ENCODE measurements at places on chromosomes 3 and 15.

- DNase-seq, result peak; percentile 11
Observed at GRCh38 chr15:67090297-67091070, 25.1 kb downstream of the SMAD3 start.

DNA sequence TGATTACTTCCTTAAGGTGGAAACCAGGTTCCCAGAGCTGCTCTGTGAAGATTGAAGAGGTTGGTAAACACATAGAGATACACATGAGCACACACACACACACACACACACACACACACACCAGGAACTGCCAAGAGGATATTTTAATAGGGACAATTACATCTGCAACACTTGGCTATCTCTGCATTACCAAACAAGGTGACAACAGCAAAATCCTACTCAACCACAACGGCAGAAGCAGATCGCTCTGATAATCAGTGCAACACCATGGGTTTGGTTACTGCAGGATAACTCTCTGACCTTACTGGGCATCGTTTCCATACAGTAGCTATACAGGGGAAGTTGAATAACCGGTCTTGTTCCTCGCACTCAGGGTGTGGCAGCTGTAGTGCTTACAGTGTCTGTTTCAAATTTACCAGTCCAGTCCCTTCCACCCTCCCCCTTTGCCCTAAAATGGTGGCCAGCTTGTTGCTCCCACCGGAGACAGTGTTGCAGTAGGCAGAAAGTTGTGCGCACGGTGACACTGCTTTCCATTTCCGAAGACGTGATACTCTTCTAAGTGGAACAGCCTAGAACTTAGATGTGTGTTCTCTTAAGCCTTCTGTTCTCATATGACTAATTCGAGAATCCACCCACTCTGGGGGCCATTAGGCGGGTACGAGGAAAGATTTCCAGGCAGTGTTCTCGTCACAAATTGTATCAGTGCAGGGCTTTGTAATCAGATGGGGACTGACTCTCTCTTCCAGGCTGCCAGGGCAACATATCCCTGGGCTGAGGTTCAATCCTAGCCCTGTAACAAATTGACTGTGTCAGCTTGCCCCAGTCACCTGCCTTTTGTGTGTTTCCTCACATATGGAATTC is 176.2 kb downstream of the P3H2 start:
- no peak for DNase-seq

- DNase-seq, result no peak
Observed at GRCh38 chr3:109372639-109373038, 35.3 kb upstream of the DPPA4 start.

GRCh38 chr15:52076889-52077781 is 35.4 kb downstream of the BCL2L10 start:
- no peak for DNase-seq

DNA sequence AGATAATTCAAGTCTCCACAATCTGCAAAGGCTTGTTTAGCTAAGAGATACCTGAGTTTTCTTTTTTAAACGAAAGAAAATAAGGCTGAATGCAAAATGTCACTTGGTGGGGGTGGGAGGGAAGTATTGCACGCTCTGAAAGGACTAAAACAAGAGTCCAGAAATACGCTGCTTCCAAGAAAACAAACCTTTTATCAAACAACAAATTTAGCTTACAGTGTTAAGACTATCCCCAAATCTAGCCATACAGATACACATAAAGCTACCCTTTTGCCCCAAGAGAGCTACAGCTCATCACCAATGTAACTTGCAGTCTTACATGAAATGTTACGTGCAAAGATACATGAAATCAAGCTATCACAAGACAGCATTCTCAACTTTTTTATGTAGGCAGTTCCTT is 522.5 kb downstream of the FOXP1 start:
- DNase-seq, result no peak

- no peak for DNase-seq
Observed at GRCh38 chr3:23991683-23992628, 46.9 kb downstream of the NR1D2 start.

DNA sequence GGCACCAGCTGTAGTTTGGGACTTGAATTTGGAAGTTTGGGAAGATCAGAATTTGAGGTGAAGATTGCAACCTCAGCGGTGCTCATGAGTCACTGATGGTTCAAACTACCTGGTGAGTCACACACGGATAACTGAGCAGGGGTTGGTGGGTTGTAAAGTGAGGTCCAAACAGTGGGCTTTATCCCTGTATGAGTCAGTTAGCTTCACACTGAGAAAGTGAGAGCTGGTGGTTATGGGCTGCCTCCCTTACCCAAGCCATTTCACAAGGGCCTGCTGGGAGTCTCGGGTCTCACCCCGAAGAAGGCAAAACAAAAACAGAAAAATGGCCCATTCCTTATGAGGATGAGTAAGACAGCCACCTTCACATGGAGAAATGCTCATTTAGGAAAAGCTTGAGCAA is 77.0 kb downstream of the ITGA11 start:
- no peak for DNase-seq

GRCh38 chr15:25763331-25763751 is 99.8 kb downstream of the ATP10A start:
- DNase-seq, result no peak

DNA sequence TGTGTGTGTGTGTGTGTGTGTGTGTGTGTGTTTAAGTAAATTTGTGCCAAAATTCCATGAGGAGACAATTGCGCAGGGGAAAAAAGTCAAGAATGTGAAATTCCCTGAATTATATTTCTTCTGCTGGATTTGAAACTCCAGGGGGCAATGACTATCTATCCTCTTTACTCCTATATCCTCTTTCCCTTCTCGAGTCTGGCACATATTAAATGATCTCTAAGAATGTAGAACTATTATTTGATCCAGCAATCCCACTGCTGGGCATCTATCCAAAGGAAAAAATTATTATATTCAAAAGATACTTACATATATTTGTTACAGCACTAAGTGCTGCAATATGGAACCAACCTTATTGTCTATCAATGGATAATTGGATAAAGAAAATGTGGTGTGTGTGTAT is 350.1 kb upstream of the ADAMTS9 start:
- DNase-seq, result no peak

DNA sequence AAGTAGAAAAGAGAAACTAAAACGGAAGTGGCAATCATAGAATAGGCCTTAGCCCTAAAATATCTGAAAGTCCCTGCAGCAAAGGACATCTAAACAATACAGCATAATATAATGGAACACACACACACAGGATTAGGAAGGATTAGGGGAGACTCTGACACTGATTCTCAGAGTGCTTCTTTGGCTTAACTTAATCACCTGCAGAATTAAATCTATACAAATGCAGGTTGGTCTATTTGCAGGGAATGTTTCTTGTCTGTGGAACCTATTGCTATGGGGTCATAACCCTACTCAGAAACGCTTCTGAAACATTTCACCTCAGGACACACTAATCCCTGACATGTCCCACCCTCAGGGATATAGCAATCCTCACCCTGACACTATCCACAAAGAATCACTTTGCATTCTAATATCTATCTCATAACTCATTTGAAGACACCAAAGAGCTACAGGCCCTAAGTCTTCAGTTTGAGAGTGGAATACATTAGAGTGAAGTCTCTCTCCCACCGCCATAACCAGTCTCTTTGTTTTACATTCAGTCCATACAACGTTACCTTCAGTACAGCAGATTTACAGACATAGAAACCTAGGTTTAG is 1041.2 kb downstream of the TUSC7 start:
- no peak for DNase-seq

GRCh38 chr3:179260949-179261765 is 10.2 kb upstream of the KCNMB3 start:
- DNase-seq, result peak; percentile 75

DNA sequence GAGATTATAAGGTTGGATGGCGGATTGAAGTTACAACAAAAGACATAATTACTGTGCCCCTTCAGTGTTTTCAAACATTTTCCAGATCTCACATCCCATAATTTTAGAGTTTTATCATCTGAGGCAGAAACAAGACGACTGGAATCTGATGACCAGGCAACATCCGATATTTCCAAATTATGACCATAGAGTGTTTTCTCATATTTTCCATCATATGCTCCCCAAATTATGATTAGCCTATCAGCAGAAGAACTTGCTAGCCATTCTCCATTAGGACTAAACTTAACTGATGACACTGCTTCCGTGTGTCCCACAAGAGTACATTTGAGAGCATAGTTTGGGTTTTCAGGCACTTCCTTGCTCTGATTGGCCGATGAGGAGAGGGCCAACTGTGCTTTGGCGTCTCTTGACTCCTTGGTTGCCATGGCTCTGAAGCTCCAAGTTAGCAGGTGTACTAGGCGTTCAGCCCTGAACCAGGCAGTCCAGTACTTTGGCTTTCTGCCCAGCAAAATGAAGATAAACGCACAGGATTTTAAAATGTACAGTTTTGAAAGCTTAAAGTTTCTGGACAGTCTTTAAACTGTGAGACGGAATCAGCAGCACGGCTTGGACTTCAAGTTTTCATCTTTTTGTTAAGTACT is 638 bp downstream of the WDR5B start:
- DNase-seq, result peak; percentile 75

DNA sequence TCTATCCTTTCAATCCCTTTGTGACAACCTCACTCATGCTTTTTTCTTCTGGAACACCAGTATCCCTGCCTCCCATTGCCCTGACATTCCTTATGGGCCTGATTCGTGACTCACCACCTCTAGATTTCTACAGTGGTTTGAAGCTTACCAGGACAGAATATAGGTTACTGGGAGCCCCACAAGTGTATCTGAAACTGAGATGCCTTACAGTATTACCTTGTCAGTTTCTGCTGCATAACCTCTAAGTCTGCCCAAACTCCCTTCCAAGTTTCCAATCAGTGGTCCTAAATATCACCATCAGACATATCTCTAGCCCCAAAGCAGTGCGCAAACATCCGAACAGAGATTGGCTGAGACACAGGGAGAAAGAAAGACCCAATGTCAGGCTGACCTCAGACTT is 5.6 kb downstream of the CPB1 start:
- no peak for DNase-seq

- DNase-seq, result no peak
Observed at GRCh38 chr15:70762469-70763119, 764 bp downstream of the UACA start.

GRCh38 chr15:71111950-71112349 is 3.3 kb upstream of the THSD4 start:
- no peak for DNase-seq

- DNase-seq, result peak; percentile 19
Observed at GRCh38 chr3:98839846-98840245, 61.6 kb downstream of the DCBLD2 start.

DNA sequence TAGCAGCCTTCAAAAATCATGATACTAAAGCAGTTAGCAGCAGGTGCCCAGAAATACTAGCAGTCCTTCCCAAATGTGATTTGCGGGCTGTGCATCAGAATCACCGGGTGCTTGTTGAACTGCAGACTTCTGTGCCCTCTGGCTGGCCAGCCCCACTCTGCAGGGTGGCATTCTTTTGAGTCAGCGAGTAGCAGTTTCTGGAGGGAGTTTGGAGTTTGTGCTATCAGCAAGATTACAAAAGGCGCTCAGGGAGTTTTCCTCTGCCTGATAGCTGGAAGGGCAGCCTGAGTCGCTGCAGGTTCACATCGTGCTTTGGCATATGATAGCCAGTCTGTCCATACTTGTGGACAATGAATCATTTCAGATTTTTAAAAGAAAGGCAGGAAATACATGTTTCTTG is 57.6 kb downstream of the CLDN11 start:
- DNase-seq, result no peak

DNA sequence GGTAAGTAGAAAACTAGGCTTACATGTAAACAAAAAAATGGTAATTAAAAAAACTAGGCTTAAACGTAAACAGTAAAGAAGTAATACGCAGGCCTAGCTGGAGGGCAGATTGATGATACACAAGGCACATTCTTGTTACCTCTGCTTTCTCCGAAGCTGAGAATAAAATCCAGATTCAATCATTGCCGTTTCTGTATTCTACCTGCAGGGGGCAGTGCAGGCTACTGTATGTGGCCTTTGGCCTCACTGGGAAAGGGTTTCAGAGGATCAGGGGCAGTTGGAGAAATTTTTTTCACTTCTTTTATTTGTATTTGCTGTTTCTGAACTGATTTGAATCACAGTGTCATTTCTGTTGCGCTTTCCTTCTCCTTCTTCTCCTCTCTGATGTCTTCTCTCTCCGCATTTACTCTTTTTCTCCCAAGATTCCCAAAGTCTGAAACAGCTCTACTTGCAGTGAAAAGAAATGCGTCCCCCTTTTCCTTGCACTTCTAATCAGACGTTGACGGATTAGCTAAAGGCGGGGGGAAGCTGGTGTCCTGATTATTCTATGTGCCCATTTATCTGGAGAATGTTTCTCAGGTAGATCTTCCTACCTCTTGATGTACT is 67.1 kb upstream of the MCTP2 start:
- DNase-seq, result peak; percentile 81

- no peak for DNase-seq
Observed at GRCh38 chr3:88434001-88434400, 284.2 kb downstream of the C3orf38 start.

- no peak for DNase-seq
Observed at GRCh38 chr15:48096355-48096786, 24.4 kb upstream of the SLC24A5 start.

GRCh38 chr15:98878172-98878571 is 129.4 kb downstream of the PGPEP1L start:
- no peak for DNase-seq

- DNase-seq, result peak; percentile 25
Observed at GRCh38 chr3:182978387-182978786, 2.0 kb downstream of the DCUN1D1 start.

DNA sequence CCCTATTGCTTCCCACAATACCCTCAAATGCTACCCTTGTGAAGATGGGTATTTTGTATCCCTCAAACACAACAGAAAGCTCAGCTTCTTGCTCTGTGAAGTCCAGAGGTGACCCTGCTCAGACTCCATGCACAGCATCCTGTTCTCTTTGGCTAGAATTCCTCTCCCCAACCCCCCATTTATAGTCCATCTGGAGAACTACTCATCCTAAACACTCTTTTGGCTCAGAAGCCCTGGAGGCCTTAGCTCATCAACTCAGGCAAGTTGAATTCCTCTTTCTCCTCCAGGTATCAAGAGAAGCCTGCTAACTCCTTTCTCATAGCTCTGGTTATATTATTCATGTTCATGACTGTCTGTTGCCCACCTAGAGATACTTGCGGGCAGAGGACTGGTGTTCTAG is 18.3 kb upstream of the GASK1A start:
- no peak for DNase-seq

DNA sequence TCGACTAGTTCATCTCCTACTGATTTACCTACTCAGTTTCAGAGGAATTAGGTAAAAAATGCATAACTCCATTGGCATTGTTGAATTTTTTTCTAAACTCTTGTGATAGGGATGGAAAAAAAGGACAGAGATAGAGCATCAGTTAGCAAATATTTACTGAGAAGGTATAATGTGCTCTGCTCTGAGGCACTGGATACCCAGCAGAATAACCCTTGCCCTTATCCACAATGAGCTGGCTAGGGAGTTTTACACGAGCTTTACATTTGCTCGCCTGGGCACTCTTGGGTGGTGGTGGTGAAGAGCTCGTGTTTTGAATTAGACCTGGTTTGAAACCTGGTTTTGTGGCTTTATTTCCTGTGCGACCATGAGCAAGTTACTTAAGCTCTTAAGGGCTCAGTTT is 149.6 kb downstream of the RORA start:
- no peak for DNase-seq

Data from hematopoietic multipotent progenitor cell treated with erythropoietin and hydrocortisone succinate and interleukin-3 and kit ligand, for 8 days (in vitro differentiated cells).